ENCODE measurements at places on chromosomes 13 and 19. TPM values are rescaled to one million over a fixed set of nuclear protein-coding genes. Genes with fewer than 3 reads are reported as not detected.
A peak's percentile ranks its signal among the peaks of the same experiment; 100 is the strongest.

Gene ZNF358
- 20.7 TPM for polyA plus RNA-seq

GRCh38 chr19:31312009-31312676, 37.1 kb downstream of the TSHZ3 start:
- peak; percentile 18 for DNase-seq

DNA sequence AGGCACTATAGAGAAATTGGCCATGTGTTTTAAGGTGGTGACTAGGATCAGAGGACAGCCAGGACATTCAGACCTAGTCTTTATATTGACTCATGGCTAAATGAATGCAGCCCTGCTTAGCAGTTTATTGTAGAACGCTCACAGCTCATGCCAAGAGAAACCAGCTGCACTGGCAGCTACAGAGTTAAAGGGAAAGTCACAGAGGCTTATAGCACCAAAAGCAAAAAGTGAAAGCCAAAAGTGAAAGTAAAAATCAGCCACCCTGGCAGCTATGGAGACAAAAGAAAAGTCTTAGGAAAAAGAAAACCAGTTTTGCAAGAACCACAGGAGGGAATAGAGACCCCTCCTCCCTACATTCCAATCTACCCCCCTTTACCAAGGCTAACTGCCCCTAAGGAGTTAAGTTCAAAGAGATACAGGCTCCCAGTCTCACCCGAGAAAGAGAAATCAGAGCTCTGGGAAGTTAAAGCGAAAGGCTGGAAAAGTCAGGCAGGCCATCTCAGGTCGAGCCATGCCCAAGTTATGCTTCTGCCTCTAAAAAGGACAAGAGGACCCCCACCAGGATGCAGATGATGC, 99.0 kb downstream of the ZNF429 start:
- no peak for DNase-seq

Gene SHISA7
- polyA plus RNA-seq = not detected

DNA sequence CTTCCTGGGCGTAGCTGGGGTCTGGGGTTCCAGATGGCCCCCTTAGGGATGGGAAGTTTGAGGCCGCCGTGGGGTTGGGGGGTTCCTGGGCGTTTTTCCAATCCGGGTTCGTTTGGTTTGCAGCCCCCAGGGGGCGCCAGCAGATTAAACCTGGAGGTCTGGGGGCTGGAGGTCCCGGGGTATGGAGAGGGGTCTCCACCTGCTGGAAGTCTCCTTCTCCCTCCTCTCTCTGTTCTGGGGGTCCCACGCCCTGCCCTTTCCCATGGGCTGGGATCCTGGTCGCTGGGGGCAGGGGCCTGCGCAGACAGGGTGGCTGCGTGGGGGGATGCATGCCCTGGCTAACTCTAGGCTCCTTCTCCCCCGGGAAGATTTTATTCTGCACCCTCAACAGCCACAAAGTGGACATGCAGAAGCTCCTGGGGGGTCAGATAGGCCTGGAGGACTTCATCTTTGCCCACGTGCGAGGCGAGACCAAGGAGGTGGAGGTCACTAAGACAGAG, 899 bp downstream of the GIPC3 start:
- no peak for DNase-seq

- no peak for DNase-seq
These were observed 57.4 kb downstream of the RUBCNL start for GRCh38 chr13:46329624-46330023.

DNA sequence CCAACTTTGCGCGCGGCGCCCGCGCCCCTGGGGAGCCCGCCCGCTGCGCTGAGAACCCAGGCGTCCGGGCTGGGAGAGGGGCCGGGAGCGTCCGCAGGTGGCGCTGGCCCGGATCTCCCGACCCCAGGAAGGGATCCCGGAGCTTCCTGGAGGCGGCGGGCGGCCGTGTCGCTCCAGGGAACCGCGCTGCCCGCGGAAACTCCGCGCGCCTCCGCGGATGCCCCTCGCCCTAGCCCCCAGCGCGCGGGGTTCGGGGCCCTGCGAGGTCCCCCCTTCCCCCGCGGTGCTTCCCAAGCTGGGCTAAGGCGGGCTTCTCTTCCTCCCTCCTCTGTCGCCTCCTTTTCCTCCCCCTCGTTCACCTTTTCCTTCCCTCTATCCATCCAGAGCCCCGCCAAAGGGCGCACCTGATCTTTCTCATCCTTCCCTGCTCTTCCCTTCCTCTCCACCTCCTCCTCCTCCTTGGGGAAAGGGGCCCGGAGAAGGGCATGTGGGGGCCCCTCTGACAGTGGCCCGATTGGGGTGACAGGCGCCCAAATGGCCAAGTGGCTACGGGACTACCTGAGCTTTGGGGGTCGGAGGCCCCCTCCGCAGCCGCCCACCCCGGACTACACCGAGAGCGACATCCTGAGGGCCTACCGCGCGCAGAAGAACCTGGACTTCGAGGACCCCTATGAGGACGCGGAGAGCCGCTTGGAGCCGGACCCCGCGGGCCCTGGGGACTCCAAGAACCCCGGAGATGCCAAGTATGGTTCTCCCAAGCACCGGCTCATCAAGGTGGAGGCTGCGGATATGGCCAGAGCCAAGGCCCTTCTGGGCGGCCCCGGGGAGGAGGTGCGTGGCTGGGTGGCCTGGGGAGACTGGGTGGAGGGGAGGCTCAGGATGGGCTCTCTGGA, 710 bp downstream of the SHD start:
- DNase-seq = no peak

DNA sequence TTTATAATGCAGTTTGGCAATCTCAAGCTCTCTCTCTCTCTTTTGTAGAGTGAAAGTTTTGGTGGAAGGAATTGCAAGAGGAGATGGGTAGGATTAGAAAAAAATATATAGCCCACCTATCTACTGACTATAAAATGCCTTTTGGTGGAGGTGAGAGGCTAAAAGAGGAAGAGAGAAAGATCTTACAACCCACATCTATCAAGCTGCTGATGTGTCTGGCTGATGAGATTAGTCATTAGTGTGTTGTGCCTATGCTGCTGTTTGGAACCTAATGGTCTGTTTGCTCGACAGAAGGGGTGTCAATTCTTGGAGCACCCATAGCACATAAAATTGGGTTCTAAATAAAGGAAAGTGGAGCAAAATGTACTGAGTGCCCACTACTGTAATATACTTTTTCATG, 411.0 kb downstream of the HS6ST3 start:
- no peak for DNase-seq

GRCh38 chr19:45471111-45471930, 3.5 kb downstream of the FOSB start:
- DNase-seq = no peak

Gene ZFP14
- polyA plus RNA-seq = 2.7 TPM

GRCh38 chr19:7856679-7857663, 17.2 kb downstream of the PRR36 start:
- no peak for DNase-seq

- DNase-seq = no peak
These were observed at the start of gene MRI1 for GRCh38 chr19:13764101-13764807. Gene MRI1, plus strand, starts transcription at chr19:13764522. Its CDS starts 67 bp downstream, at chr19:13764589.

DNA sequence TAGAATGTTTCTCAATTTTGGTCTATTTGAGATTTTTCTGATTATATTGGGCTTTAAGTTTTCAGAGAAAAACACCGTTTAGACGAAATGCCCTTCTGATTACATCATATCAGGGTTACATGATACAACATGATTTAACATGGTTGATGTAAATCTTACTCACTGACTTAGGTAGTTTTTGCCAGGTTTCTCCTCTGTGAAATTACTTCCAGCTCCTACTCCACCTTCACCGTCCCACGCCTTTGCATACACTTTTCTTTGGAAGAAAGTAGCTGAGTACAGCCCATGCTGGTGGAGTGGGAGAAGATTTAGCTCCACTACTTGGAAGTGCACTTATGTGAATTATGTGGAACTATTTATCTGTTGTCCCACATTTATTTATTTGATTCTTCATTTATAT, 433.2 kb upstream of the KLHL1 start:
- DNase-seq = no peak

DNA sequence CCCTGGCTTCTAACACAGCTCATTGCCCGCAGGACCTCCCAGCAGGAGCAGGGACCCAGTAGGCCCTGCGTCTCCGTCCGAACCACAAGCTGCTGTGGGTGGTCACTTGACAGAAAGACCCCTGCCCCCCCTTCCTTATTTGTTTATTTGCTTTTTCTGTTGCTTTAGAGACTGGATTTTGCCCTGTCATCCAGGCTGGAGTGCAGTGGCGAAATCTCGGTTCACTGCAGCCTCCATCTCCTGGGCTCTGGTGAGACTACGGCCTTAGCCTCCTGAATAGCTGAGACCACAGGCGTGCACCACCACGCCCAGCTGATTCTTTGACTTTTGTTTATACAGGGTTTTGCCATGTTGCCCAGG, 7.6 kb upstream of the PTBP1 start:
- no peak for DNase-seq

- no peak for DNase-seq
These were observed 14.9 kb downstream of the SERP2 start for GRCh38 chr13:44388427-44389059.

- DNase-seq = no peak
These were observed 5.0 kb downstream of the CLEC11A start for GRCh38 chr19:50728084-50728737.

GRCh38 chr13:20995245-20995838, 66.0 kb downstream of the LATS2 start:
- DNase-seq = no peak

Gene IFNL4
- polyA plus RNA-seq = not detected

DNA sequence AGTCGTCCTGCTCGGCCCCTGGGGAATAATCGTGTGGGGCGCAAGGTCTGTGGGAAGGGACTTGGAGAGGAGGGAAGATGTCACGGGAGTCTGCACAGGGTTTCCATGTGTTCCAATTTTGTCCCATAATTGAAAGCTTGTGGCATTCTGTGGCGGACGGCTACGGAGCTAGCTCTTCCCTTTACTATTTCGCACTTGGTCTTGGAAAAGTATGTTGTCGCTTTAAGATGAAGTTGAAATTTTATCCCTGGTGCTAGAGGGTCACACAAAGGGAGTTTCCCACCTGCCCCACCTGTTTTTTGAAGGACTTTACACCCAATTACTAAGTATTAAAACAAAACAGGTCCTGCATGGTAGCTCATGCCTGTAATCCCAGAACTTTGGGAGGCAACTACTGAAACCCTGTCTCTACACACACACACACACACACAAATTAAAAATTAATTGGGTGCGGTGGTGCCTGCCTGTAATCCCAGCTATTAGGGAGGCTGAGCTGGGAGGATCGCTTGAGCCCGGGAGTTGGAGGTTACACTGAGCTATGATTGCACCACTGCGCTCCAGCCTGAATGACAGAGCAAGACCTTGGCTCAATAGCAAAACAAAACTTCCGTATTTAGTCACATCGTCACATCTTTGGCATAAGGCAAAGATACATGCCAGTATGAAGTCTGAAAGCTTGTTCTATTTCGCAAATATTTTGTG, 967 bp upstream of the TPT1 start:
- DNase-seq = no peak

DNA sequence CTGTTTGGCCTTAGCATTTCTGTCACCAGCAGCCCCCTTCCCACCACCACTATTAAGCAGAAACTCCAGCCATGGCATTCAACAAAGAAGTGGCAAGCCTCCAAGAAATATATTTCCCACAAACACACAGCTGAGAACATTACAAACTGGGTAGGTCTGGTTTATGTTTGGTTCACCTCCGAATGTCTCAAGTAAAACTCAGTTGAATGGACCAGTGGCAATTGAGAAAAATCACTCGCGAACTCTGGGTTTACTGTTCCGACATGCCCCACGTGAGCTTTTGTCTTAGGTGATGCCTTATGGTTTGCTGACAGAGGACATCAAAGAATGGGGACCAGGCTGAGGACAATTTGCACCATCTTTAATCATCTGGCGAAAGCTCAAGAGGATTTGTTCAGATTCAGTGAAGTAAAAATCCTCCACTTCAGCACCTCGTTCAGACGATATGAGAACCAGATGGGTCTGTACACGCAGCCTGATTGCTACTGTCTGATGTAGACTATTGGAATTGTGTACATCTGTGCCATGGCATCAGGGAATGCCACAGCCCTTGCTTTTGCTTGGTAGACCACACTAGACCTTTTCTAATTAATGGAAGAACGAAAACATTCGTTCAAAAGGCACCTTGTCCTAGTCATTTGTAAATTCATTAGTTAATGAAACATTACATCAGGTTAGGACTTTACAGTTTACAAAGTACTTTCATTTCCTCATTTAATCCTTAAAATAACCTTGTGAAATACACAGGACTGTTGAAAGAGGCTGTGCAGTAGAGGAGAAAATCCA, 59.4 kb downstream of the SLC10A2 start:
- DNase-seq = no peak

GRCh38 chr13:97262058-97262457, 39.9 kb downstream of the MBNL2 start:
- no peak for DNase-seq

Gene APC2
- polyA plus RNA-seq = 0.09 TPM

DNA sequence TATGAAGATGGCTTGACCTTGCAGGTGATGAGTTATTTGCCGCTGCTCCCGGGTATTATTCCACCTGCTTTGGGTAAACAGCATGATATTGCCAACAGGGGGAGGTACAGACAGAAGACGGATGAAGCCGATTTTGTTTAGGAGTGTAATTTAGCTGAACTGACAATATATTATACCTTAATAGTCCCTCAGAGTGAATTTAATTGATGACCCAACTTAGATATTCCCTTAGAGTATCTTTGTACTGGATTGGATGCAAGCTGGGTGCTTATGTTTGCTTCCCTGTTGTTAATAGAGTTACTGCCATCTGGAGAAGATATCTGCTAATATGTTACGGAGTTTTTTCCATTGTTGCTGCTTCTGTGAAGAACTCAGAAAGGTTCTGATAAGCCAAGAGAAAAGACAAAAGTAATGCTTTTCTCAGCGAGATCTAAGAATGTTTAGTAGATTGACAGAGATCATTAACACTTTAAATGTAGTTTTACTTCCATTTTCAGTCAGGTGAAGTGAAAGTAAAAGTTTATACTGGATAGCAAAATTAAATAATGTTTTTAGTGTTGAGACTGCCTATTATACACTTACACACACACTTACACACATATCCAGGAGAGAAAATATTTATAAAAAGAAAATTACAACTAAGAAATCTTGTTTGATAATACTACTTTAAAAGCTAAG, 2220.8 kb upstream of the PCDH20 start:
- no peak for DNase-seq

Gene ATP1A3
- polyA plus RNA-seq = not detected

DNA sequence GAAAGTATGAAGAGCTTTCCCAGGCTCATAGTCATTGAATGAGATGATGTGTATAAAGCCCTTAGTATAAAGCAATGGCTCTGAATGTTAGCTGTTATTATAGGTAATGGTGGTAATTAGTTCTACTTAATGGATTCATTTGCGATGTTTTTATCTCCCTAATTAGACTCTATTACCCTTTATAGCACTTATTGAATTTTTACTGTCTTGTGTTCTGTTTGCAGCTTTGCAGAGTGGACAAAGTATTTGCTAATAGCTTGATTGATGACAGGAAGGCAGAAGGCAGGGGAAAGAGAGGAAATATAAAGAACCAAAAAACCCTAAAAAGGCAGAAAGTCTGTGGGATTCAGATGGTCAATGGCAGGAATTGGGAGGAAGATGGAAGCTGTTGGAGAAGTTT, 524.4 kb upstream of the SPRY2 start:
- no peak for DNase-seq

GRCh38 chr19:35342430-35342829, 5.3 kb upstream of the FFAR1 start:
- DNase-seq = no peak

Gene ZNF578
- polyA plus RNA-seq = 4.3 TPM

Gene LGALS7B
- not detected for polyA plus RNA-seq

Gene PABPC3
- polyA plus RNA-seq = 0.36 TPM

Gene TPM4
- 1,635 TPM for polyA plus RNA-seq

Gene HSPB6
- 31.7 TPM for polyA plus RNA-seq

Gene INSL3
- polyA plus RNA-seq = not detected
